ENCODE measurements at places on chromosomes 3 and 15. TPM values are rescaled to one million over a fixed set of nuclear protein-coding genes. Genes with fewer than 3 reads are reported as not detected.

- H3K27me3 ChIP-seq, result no peaks in the 10 kb centered on the region
- H3K4me3 ChIP-seq, result no peak overlapping the region
- no peaks in the 10 kb centered on the region for H3K4me1 ChIP-seq
- DNase-seq, result no peak
Measured at GRCh38 chr3:178284181-178284580, 252.1 kb upstream of the KCNMB2 start.

GRCh38 chr3:100634493-100635272 lies 25.3 kb downstream of the ADGRG7 start:
- no peak overlapping the region for H3K27ac ChIP-seq
- H3K36me3 ChIP-seq, result no peaks in the 10 kb centered on the region
- DNase-seq, result peak; percentile 26
- H3K4me1 ChIP-seq, result no peaks in the 10 kb centered on the region
- no peaks in the 10 kb centered on the region for H3K27me3 ChIP-seq

- peaks cover 30% of the 10 kb centered on the region for H3K4me1 ChIP-seq
- no peak overlapping the region for H3K4me3 ChIP-seq
- no peaks in the 10 kb centered on the region for H3K36me3 ChIP-seq
- H3K27ac ChIP-seq, result no peak overlapping the region
- DNase-seq, result no peak
- H3K27me3 ChIP-seq, result peaks cover 7% of the 10 kb centered on the region
Measured at GRCh38 chr15:43238671-43239131, 17.9 kb upstream of the EPB42 start.

Gene CSPG5
- total RNA-seq, result 0.23 TPM

Gene GPR62
- total RNA-seq, result not detected

Gene MYLK
- 7.8 TPM for total RNA-seq

Gene MYZAP
- 55.3 TPM for total RNA-seq

Gene ALS2CL
- total RNA-seq, result 5.6 TPM

DNA sequence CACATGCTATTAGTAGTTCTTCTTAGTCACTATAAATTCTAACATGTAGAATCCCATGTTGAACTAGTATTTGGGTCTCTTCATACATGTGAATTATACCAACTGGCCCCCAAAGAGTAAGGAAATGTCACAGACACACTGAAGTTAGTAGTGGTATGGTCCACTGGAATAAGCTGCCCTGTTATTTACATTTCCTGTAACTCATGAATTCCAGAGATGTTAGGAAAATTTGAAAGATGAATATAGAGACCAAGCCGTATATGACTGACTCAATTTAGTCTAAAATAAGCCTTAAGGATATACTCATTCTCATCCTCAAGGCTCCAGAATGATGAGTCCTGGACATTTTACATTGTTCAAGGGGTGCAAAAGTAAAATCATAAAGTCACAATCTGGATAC lies 81.2 kb downstream of the FBXL22 start:
- H3K27me3 ChIP-seq, result no peaks in the 10 kb centered on the region
- H3K4me1 ChIP-seq, result no peaks in the 10 kb centered on the region
- no peak for DNase-seq
- no peak overlapping the region for H3K27ac ChIP-seq

DNA sequence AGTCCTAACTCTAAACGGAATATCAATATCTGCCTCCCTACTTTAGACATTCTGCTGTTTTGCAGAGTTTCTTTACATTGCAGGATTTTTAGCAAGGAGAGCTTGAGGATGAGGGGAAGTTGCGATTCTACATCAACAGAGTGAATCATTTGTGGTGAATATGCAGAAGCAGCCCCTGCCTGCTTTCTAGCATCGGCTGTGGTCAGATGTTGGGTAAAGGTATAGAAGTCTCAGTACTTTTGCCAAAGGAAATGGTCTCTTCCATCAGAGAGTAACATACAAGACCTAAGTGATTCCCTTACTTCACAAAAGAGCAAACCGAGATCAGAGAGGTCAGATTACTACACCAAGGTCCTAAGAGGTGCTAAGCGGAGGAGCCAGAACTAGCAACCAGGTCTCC lies 15.2 kb downstream of the ST3GAL6 start:
- H3K36me3 ChIP-seq, result no peaks in the 10 kb centered on the region
- peaks cover 14% of the 10 kb centered on the region for H3K4me1 ChIP-seq
- DNase-seq, result no peak
- no peak overlapping the region for H3K4me3 ChIP-seq

Gene ITIH3
- not detected for total RNA-seq

GRCh38 chr3:123785602-123786001 lies 98.5 kb downstream of the MYLK start:
- H3K4me3 ChIP-seq, result no peak overlapping the region
- peaks cover 37% of the 10 kb centered on the region for H3K4me1 ChIP-seq
- H3K36me3 ChIP-seq, result no peaks in the 10 kb centered on the region
- DNase-seq, result no peak
- no peak overlapping the region for H3K27ac ChIP-seq

- no peak for DNase-seq
- H3K36me3 ChIP-seq, result no peaks in the 10 kb centered on the region
- H3K27ac ChIP-seq, result no peak overlapping the region
- H3K4me1 ChIP-seq, result no peaks in the 10 kb centered on the region
- no peak overlapping the region for H3K4me3 ChIP-seq
- no peaks in the 10 kb centered on the region for H3K27me3 ChIP-seq
Measured at GRCh38 chr3:144989807-144990206, 1018.2 kb downstream of the DIPK2A start.

Gene ADAMTSL3
- total RNA-seq, result 0.64 TPM

Gene AP3B2
- total RNA-seq, result 5.6 TPM

Gene NT5DC2
- 252 TPM for total RNA-seq

Gene CNTN3
- 0.62 TPM for total RNA-seq

DNA sequence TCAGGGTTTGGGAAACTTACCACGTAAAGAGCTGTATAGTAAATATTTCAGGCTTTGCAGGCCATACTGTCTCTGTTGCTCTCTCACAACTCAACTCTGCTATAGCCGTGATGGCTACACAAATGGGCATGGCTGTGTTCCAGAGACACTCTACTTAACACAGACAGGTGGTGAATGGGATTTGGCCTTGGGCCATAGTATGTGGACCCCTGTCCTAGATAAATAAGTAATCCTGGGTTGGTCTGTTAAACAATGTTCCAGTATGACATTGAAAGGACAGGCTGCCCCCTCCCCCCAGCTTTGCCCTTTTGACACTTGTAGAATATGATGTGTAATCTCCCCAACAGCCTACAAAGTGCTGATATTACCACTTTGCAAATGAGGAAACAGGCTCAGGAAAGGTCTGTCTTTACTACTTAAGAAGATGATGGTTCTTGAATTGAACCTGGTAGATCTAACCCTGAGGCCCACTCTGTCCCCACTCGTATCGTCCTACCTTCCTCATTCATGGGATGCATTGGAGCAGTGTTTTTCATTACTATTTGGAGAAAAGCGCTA lies 38.4 kb downstream of the SLCO3A1 start:
- DNase-seq, result no peak
- H3K27me3 ChIP-seq, result no peaks in the 10 kb centered on the region
- peaks cover 20% of the 10 kb centered on the region for H3K4me1 ChIP-seq
- no peak overlapping the region for H3K27ac ChIP-seq
- H3K4me3 ChIP-seq, result no peak overlapping the region

Gene C3orf22
- total RNA-seq, result not detected

- no peak overlapping the region for H3K27ac ChIP-seq
- no peak for DNase-seq
- peaks cover 22% of the 10 kb centered on the region for H3K4me1 ChIP-seq
- peaks cover 6% of the 10 kb centered on the region for H3K27me3 ChIP-seq
- peaks cover 17% of the 10 kb centered on the region for H3K36me3 ChIP-seq
Measured at GRCh38 chr3:16460886-16461285, 52.6 kb downstream of the RFTN1 start.

- DNase-seq, result no peak
- H3K4me3 ChIP-seq, result no peak overlapping the region
- H3K36me3 ChIP-seq, result peaks cover 41% of the 10 kb centered on the region
- H3K4me1 ChIP-seq, result peaks cover 33% of the 10 kb centered on the region
- H3K27me3 ChIP-seq, result peaks cover 17% of the 10 kb centered on the region
Measured at GRCh38 chr3:48682786-48683185, 2.9 kb downstream of the NCKIPSD start.

DNA sequence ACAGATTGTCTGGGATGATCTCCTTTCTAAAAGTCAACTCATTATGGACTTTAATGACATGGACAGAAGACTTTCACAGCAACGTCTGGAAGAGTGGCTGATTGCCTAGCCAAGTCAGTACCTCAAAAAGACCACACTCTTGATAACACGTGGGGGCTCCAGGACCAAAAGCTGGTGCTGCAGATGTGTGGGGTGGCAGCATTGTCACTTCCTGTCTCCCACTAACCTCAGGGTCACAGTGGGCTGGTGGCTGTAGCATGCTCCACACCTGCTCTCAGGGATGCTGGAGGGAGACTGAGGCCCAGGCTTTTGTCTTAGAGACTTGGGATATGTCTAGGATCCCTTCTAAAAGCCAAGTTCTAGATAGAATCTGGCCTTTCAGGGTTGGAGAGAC lies 118.1 kb downstream of the APBA2 start:
- H3K4me1 ChIP-seq, result no peaks in the 10 kb centered on the region
- H3K27me3 ChIP-seq, result peaks cover 1% of the 10 kb centered on the region
- peaks cover 18% of the 10 kb centered on the region for H3K36me3 ChIP-seq
- no peak overlapping the region for H3K4me3 ChIP-seq
- DNase-seq, result no peak

DNA sequence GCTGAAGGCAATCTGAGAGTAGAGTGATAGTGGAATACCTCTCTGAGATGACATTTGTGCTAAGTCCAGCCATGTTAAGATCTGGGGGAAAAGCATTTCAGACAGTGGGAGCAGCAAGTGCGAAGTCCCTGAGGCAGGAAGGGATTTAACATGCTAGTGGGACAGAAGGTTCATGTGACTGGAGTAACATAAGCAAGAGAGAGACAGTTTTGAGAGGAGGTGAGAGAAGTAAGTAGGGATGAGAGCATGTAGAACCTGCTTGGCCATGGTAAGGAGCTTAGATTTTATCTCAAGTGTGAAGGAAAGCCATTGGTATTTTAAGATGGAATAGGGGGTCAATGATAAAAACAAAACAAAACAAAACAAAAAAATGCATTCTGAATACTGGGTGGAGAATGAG lies 358.6 kb upstream of the KCNH8 start:
- no peaks in the 10 kb centered on the region for H3K27me3 ChIP-seq
- no peak for DNase-seq
- H3K36me3 ChIP-seq, result no peaks in the 10 kb centered on the region
- H3K4me3 ChIP-seq, result no peak overlapping the region
- H3K27ac ChIP-seq, result no peak overlapping the region

Gene PTH1R
- 6.2 TPM for total RNA-seq

GRCh38 chr3:46539443-46540005 lies 26.6 kb downstream of the LRRC2 start:
- no peak overlapping the region for H3K27ac ChIP-seq
- no peaks in the 10 kb centered on the region for H3K36me3 ChIP-seq
- peaks cover 15% of the 10 kb centered on the region for H3K4me1 ChIP-seq
- H3K4me3 ChIP-seq, result no peak overlapping the region
- no peaks in the 10 kb centered on the region for H3K27me3 ChIP-seq

GRCh38 chr15:75104804-75105557 lies 81.6 kb downstream of the PPCDC start:
- H3K4me1 ChIP-seq, result peaks cover 4% of the 10 kb centered on the region
- H3K4me3 ChIP-seq, result no peak overlapping the region
- H3K36me3 ChIP-seq, result no peaks in the 10 kb centered on the region
- no peak for DNase-seq
- peak overlapping the region; percentile 50 for H3K27ac ChIP-seq

DNA sequence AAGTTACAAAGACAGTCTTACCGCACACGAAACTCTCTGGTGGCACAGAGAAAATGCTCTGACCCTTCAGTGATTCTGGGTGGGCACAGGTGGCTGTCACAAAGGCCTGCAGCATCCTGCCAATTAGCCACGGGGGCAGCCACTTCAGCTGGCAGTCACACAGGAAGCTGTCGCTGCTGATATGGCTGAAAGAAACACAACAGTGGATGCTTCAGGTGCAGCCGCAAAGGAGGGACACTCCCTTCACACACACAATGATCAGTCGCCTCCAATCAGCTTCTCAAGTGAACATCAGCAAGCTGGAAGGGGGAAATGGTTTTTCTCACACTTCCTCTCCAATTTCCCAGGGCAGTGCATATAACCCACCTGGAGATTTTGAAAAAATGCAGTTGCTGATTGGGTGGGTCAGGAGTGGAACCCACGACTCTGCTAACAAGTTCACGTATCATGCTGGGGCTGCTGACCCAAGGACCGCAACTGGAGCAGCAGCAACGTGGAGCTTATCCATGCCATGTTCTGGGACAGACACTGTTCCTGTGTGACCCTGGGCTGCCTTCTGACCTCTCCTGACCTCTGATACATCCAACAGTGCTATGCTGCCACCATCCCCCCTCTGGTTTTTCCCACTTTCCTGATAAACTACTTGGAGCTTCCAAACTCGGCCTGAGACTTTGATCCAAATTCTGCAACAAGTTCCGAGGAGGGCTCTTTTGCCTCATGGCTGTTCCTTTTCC lies 106.6 kb downstream of the LRIG1 start:
- H3K4me3 ChIP-seq, result no peak overlapping the region
- peaks cover 24% of the 10 kb centered on the region for H3K36me3 ChIP-seq
- no peak for DNase-seq
- H3K4me1 ChIP-seq, result peaks cover 6% of the 10 kb centered on the region
- no peak overlapping the region for H3K27ac ChIP-seq
- H3K27me3 ChIP-seq, result peaks cover 14% of the 10 kb centered on the region

- DNase-seq, result no peak
- H3K4me3 ChIP-seq, result no peak overlapping the region
- H3K27ac ChIP-seq, result no peak overlapping the region
- H3K36me3 ChIP-seq, result no peaks in the 10 kb centered on the region
- peaks cover 1% of the 10 kb centered on the region for H3K27me3 ChIP-seq
Measured at GRCh38 chr3:66712210-66712609, 211.4 kb upstream of the LRIG1 start.

DNA sequence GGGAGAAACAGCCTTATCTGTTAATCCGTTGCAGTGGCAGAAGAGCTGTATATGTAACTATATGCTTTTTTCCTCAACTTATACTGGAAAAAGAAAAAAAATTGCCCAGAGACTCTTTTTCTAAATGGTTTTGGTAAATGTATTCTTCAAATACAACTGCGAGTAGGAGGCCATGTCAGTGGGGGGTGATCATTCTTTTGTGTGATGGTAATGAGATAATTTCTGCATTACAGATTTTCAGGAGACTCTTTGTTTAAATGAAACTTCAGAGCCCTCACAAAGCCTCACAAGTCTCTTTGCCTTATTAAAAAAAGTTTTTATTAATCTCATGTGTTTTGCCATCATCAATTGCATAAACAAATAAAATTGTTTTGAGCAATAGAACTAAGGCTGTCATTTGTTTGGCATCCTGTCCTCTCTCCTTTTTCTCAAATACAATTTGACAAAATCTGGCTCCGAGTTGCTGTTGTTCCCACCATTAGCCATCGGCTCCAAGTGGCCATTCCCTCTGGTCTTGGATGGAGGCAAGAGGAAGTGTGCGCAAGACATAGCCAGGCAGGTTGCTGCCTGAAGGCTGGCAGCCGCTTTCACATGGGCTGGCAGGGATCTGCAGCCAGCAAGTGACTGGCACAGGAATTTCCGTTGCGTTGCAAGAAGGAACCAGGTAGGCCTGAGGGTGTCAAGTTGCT lies 116.7 kb downstream of the FNDC3B start:
- H3K4me3 ChIP-seq, result no peak overlapping the region
- peaks cover 14% of the 10 kb centered on the region for H3K36me3 ChIP-seq
- H3K27ac ChIP-seq, result peak overlapping the region; percentile 68
- H3K27me3 ChIP-seq, result peaks cover 3% of the 10 kb centered on the region
- peaks cover 85% of the 10 kb centered on the region for H3K4me1 ChIP-seq
- no peak for DNase-seq

- no peak for DNase-seq
- H3K4me1 ChIP-seq, result peaks cover 29% of the 10 kb centered on the region
- no peak overlapping the region for H3K27ac ChIP-seq
- no peak overlapping the region for H3K4me3 ChIP-seq
- H3K27me3 ChIP-seq, result peaks cover 7% of the 10 kb centered on the region
Measured at GRCh38 chr15:55789066-55789660, 46.2 kb upstream of the PRTG start.
